T47D (cell line): ENCODE measurements at places on chromosomes 7 and 10.

DNA sequence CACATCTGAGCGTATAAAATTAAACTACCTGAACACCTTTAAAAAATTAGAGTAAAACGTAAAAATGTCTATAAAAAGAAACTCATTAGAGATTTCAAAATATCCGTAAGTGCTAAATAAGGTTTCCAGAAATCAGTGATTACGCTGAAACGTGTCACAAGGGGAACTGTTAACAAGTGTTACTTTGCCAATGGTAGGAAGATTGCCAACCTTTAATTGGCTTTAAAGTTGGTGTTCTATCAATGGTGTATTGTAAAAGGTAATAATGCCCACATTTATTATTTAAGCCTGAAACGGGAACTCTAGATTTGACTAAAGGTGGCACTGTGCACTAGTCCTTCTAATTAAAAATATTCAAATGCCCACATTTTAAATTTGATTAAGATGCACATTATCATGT is 37.8 kb upstream of the HIBADH start:
- no peak for DNase-seq

DNA sequence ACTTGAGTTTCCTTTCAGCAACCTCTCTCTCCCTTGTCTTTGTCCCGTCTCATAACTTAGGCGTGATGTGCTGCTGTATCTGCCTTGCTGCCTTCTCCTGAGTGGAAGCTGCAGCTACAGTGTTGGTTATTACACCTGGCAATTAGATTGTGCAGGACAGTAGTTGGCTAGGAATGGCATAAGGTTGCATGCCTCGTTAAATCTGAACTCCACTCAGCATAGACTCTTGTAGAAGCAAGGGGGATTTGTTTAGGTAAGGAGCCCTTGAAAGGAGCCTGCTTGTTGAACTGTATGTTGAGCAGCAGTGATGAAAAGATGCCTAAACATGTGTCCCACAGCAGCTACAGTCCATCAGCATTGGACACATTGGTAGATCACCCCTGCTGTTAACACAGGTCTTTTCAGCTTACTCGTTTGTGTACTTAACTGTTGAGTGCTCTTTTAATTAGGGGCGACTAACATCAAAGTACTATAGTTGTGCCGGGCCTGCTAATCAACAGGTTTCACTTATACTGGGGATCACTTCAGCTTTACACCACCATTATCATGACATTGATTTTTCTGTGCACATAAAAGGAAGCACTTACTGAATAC is 225.0 kb downstream of the AUTS2 start:
- DNase-seq, result no peak

DNA sequence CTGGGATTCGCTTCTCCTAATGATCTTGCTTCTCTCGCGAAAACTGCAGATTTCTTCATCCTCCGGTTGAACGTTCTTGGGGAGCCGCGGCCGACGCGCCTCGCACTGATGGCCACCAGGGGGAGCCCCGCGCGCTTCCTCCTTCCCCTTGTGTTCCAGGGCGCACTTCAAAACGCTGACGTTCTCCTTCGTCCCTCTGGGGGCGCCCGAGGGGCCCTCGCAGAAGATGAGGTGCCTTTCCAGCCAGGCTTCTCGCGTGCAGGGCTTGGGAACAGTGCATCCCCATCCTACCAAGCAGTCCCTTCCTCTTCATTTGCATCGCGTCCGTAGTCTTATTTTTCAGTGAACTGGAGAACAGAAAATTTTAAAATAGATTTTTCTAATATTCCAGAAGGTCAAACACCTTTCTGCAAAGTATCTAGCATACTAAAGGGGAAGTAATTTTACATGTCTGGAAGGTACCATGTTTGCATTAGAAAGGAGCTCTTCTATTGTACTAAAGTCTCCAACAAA is 22.5 kb downstream of the GSTO2 start:
- DNase-seq, result peak; percentile 56

DNA sequence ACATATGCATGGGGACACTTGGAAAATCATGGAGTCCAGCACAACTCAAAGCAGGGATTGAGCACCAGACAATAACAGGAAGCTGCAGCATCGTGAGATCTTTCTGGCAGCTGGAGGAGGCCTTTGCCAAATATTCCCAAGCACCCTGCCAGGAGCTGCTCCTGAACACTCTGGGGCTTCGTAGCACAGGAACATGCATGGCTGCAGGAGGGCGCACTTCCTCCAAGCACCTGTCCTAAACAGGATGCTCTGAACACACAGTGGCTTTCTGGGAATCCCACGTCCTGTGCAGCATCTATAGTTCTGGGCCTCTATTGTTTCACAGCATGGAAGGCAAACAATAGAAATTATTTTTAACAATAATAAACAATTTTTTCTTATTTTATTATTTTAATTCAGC is 4.1 kb downstream of the ABLIM1 start:
- DNase-seq, result no peak
